ENCODE measurements at places on chromosomes 16 and 17.

- no peak for DNase-seq
These were observed 9.2 kb downstream of the CFAP97D1 start for GRCh38 chr17:43789482-43789881.

DNA sequence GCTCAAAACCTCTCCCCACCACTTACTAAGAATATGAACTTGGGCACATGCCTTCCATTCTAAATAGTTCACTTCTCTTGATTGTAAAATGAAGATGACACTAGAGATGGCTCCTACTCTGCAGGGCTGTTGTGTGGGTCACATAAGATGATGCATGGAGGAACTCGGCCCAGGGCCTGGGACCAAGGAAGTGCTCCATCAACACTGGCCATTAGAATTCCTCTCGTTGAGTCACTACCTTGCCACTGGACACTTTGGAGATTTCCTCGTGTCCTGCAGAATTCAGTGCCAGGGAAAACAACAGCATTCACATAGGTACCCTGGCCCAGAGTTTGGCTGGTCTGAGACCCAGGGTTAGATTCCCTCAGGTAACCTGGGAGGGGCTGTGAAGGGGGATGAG, 18.6 kb downstream of the HNF1B start:
- no peak for DNase-seq

DNA sequence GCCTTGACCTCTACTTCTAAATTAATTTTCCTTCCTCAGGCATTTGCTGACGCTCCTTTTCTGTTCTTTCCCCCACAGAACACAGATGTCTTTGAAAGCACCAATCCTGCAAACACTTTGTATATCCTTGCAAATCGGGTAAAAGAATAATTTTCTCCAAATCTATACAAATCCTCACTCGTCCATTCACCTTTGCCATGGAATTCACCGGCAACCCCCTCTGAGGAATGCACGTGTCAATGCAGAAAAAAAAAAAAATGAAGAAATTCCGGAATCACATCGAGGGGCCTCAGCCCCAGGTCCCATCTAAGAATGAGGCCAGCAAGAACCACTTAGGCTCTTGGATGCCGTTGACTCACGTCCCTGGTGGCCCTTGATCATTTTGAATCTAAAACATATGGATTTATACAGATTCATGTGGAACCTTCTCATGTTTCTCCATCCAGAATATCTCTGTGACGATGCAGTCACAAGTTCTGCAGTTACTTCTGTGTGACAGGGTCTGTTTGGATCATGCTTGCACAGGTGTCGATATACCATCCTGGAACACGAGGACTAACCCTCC, 136.9 kb downstream of the RBFOX3 start:
- DNase-seq = no peak

DNA sequence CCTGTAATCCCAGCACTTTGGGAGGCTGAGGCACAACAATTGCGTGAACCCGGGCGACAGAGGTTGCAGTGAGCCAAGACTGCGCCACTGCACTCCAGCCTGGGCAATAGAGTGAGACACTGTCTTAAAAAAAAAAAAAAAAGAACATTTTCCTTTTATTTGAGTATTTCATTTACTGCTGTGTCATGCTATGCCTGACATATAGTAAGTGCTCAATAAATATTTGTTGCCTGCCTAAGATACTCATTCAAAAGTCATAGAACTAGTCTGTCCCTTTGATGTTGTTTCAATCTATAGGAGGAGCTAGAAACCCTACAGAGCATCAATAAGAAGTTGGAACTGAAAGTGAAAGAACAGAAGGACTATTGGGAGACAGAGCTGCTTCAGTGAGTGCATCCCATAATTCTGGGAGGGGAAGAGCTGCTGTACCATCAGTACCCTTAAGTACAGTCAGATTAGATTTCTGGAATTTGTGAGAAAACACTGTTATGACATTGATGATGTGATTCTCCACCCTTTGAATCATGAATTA, 20.0 kb downstream of the CALCOCO2 start:
- DNase-seq = no peak

DNA sequence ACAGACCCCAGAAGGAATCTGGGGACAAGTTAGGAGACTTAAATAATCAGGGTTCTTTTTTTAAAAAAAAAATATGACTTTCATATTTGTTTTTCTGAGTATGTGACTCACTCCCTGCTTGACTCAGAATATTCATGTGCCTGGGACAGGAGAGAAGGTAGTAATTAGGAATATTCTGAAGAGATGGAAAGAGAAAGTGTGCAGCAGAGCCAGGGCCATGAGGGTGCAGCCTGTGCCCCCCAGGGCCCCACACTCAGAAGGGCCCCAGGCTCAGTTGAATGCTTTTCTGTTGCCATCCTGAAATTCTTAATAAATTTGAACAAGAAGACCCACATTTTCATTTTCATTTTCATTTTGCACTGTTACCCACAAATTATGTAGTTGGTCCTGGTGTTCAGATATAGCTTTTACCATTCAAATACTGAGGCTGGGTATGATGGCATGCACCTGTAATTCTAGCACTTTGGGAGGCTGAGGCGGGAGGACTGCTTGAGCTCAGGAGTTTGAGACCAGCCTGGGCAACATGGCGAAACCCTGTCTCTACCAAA, 11.5 kb upstream of the LONP2 start:
- no peak for DNase-seq

- no peak for DNase-seq
These were observed 27.6 kb downstream of the PRKAR1A start for GRCh38 chr17:68539548-68540467.

DNA sequence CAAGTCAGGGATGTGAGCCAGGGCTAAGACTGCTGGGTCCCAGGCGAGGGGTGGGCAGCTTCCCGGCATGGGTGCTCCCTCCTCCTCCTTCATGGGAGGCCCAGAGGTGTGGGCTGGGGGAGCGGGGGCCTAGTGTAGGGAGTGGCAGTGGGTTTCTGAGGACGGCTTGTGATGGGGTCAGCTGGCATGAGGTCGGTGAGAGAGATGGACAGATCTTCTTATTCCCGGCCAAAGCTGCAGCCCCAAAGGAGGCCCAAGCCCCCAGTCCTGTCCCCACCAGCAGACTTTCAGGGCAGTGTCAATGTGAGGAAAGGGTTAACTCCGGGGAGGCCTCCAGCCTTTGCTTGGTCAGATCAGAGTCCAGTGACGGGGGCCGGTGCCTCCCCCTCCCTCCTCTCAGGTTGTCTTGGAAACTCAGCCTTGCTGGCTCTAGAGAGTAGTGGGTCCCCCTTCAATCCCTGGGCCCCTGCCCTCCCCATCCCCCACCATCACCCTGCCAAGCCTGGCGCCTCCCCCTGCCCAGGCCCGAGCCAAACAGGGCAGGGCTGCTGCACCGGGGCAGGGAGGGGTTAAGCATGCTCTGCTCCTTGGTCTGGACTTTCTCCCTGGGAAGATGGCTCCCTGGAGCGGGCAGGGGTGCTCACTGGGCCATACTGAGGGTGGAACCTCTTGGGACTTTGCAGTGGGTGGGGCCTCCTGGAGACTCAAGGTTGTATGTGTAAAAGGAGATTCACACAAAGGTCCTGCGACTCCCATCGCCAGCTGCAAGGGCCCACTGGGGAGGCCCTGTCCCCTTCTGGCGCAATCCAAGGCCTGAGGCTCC, 12.4 kb downstream of the NAT9 start:
- DNase-seq = no peak

DNA sequence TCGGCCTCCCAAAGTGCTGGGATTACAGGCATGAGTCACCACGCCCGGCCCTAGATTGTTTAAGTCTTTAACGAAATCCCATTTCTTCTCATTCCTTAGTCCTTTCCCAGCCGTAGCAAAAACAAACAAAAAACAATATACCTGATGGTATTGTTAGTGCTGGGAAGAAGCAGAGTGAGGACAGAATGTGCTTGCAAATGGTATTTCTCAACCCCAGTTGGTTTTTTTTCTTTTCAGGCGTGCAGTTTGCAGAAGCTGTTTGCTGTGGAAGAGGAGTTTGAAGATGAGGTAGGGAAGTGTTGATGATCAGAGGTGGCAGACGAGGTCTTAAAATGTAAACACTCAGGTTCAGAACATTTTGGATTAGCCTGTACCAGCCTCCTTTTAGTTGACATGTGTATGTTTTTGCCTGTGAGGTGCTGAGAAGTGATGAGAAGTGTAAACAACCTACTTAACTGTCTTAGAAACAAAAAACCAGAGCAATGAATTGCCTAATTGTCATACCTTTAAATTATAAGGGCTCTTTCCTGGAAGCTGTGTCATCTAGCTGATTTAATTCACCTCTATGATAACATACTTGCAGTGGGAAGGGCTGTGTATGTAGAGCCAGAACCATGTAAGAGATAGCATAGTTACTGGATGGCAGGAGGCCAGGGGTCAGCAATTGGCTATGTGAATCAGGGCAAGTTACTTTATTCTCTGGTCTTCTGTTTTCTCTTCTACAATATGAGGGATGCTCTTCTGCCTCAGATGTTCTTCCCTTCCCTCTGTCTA, 3.4 kb downstream of the HROB start:
- no peak for DNase-seq

DNA sequence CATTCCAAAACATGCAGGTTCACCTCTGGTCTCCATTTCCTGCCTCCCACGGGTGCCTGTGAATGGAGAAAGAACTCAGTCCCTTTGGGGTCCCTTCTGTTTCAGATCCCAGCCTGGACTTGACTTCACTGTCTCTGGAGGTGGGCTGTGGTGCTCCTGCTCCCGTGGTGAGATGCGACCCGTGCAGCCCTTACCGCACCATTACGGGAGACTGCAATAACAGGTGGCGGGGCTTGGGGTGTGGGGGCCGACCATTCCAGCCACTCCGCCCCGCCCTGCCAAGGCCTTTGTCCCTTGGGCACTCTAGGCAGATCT, 10.5 kb downstream of the LPO start:
- DNase-seq = no peak

- no peak for DNase-seq
These were observed 19.5 kb downstream of the ZNF652 start for GRCh38 chr17:49342575-49342936.

Measured in stimulated activated CD8-positive, alpha-beta memory T cell treated with anti-CD3 and anti-CD28 coated beads, Interleukin-7, amount 100 ng/mL, for 1 hour (primary cell).